ENCODE measurements at places on chromosomes 4 and X. TPM values are rescaled to one million over a fixed set of nuclear protein-coding genes. Genes with fewer than 3 reads are reported as not detected.
A peak's percentile ranks its signal among the peaks of the same experiment; 100 is the strongest.

GRCh38 chr4:20954541-20954940, 254.3 kb downstream of the PACRGL start:
- DNase-seq: no peak

The ADH1B gene
- total RNA-seq: 364 TPM

DNA sequence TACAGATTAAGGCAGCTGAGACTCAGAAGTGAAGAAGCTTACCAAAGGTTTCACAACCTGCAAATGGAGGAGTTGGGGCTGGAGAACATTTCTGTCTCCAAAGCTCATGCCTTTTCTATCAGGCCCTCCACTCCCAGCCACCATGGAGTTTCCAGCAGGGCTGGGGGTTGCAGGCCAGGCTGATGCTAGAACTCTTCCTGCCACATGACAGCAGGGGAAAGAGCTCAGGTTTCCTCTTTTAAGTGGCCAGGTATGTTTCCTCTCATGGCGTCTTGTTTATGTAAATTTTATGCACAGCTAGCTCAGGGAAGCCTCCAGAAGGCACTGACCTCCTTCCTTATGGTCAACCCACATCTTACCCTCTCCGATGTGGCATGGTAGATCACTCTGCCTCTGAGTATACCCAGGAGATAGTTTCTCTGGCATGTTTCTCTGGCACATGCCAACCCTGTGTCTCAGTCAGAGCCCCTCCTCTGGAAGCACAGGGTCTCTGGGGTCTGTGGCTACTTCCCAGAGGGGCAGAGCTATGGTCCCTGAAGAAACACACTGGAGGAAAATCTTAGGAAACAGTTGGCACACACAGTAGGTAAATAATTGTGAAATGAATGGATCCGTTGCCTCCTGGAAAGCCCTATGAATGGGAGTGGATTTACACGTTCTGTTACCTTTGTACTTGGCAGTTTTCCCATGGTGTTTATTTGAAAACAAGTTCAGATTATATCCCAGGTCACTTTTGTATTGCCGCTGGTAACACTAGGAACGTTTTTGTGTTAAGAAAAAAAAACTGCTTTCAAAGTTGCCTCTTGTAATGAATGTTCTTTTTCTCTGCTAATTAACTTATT, 28.9 kb downstream of the PDK3 start:
- DNase-seq: no peak

- DNase-seq: no peak
Measured at GRCh38 chr4:6326312-6327060, 56.8 kb downstream of the WFS1 start.

- no peak for DNase-seq
Measured at GRCh38 chr4:24158031-24158430, 268.2 kb upstream of the PPARGC1A start.

The CXorf49 gene
- total RNA-seq: not detected

DNA sequence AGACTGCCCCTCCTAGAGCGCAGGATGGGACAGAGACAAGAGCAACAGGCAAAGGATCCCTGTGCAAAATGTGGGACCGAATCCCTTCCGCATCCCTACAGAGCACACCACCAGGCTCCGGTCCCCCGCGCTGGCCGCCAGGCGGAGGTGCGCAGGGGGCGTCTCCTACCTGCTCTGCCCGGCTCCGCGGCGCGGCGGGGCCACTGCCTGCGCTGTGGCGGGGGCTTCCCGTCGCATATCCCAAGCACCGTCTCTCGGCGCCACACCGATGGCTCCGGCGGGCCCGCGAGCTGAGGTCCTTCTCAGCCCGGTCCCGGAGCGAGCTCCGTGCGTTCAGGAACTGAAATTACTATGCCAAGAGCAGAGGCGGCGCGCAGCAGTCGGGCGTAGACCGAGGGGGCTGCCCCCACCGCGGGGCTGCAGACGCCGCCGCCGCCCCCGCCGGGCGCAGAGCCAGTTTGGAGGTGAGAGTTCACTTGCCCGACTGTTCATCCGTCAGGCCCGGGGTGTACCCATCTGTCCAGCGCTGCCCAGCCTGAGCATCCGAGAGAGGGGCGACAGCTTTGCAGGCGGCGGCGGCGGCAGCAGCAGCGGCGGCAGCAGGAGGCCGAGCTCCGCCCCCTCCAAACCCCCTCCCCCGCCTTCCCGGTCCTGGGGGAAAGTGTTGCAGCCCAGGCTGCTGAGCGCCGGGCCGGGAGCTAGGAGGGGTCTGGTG, at the start of gene GPRIN3:
GPRIN3 (minus strand) TSS at position 355 of the 715 bp plus-strand sequence. CDS start 57,690 bp downstream, outside the sequence.
- DNase-seq: peak; percentile 42

DNA sequence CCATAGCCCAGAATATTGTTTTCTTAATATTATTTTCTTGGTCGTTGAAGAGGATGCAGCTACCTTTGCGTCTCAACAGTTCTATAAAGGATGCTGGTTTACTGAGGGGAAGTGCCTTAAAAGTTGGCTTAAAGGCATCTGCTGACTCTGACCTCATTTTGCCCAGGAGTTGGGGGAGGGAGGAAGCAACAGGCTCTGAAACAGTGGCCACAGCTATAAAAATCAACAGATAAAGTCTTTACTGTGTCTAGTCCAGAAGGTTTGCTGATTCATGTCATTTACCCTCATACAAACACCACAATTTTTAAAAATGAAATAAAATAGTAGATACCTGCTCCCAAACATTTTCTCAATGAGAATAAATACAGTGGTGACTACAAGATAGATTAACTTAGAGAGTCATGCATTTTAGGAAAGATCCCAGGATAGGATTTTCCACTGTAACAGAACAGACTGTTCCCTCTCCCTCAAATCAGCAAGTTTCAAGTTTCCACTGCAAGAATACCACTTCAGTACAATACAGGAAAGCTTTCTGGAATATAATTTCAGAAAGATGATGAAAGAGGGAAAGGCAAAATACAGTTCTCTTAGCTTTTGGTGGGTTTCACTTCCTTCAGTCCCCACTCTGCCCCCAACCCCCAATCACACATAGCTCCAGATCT, 1.9 kb downstream of the PHKA1 start:
- DNase-seq: peak; percentile 45

The PLXNB3 gene
- total RNA-seq: 1.0 TPM

GRCh38 chrX:45134315-45134731, 66.4 kb downstream of the DIPK2B start:
- DNase-seq: no peak

GRCh38 chr4:140867356-140867755, 111.2 kb upstream of the TBC1D9 start:
- DNase-seq: no peak

DNA sequence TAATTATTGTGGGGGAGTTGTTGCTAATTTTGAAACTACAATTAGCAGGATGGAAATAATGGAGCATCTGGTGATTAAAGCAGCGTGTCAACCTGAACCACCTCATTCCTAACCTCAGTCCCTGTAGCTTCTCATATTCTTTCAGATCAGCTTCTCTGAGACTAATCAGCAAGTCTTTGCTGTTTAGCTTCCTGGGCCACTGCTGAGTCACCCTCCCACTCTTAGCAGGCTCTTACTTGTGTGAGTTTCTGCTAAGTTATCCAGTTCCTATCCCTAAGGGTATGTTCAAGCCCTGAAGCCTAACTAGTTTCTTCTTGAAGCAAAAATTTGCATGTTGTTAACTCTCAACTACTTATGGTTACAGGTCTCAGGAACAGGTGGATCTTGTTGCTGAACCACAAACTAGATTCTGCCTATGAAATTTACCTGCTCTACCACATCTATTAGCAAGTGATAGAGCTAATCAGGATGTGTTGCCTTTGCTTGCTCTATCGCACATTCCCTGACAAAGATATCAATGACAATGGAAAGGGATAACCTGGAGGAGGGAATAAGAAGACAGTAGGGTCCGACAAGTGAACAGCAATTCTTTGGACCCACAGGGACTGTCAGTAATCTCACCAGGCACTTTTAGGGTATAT, 134.2 kb downstream of the EIF4E start:
- DNase-seq: no peak

DNA sequence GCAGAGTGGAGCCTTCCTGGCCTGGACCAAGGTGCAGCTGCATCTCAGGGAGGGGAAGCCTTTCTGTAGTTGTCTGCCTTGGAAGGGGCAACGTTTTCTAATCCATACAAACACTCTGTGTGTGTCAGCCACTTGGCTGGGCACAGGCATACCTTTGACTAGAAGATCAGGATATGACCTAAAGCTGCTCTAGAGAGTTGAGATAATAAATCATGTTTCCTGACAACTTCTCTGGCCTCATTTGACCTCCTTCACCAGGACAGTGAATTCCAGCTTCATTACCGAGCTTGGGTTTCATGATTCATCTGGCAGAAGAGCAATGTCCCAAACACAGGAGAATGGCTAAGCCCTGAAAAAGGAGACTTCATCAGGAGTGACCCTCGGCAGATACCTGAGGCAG, 89.6 kb upstream of the KIT start:
- peak; percentile 43 for DNase-seq

- peak; percentile 69 for DNase-seq
Measured at GRCh38 chr4:39621582-39621981, 17.1 kb downstream of the SMIM14 start.

The SPANXA2 gene
- not detected for total RNA-seq

GRCh38 chr4:15654593-15655222, 449 bp downstream of the FBXL5 start:
- peak; percentile 33 for DNase-seq

GRCh38 chrX:152197465-152197864, 59.1 kb upstream of the MAGEA10 start:
- DNase-seq: no peak

DNA sequence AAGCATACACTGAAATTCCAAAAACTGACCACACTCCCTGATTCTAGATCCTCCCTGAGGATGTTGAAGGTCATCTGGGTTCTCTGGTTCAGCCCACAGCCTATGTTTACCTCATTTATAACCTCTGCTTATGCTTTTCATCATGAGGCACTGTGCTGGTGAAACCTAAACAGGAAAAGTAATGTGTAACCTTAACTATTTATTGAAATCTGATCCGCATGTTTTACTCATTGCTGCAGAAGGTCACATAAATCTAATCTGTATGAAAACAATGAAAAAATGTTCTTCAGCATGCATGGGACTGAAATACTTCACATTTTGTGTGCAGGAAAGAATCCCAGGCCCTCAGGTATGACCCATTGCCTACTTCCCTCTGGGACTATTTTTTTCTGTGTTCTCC, 30.3 kb downstream of the UCHL1 start:
- DNase-seq: peak; percentile 20

- DNase-seq: peak; percentile 17
Measured at GRCh38 chr4:139044291-139044690, 28.7 kb downstream of the NOCT start.

The GABRG1 gene
- not detected for total RNA-seq

The LINC00632 gene
- 2.1 TPM for total RNA-seq

The ANXA3 gene
- total RNA-seq: 7.2 TPM

DNA sequence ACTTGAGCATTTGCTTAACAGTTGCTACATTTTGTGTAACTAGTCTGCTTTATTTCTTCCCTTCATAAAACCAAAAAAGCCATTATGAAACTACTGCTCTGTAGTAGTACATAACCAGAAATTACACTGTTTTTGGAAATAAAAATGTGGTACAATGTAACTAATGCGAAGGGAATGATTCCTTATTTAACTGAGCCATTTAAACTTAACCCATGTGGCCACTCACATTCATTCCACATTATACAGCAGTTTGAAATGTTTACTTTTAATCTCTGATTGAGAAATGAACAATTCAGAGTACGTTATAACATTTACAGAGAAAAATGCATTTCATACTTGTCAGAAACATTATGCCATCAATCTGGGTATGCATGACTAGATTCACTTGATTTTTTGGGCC, 94.2 kb downstream of the NYX start:
- DNase-seq: peak; percentile 25

The THOC2 gene
- 62.9 TPM for total RNA-seq

DNA sequence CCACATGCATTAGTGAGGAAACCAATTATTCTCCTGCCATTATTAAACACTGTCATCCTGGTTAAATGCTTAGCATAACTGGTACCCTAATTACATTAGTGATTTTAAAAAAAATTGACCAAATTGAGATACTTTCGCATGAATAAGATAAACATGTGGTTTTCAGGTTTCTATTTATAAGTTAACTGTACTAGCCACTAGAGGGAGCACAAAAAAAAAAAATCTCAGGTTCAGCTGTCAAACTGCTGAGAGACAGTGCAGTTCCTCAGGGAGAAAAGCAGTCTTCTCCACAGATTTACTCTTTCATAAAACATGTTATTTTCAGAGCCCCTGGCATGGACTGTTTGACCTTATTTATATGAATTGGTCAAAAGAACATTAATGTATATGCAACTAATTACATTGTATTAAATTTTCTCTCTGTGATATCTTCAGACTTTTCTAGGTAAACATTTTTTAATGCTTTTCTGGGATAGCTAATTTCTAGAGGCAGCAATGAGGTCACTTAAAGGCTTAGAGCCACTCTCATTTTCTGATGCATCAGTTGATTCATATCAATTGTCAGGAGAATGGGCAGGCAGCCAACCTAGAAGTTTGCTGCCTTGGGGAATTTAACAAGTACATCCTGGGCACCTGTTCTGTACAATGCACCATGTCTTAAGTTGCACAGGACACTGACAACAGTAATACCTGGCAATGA, 167.5 kb downstream of the CDS1 start:
- DNase-seq: peak; percentile 44

DNA sequence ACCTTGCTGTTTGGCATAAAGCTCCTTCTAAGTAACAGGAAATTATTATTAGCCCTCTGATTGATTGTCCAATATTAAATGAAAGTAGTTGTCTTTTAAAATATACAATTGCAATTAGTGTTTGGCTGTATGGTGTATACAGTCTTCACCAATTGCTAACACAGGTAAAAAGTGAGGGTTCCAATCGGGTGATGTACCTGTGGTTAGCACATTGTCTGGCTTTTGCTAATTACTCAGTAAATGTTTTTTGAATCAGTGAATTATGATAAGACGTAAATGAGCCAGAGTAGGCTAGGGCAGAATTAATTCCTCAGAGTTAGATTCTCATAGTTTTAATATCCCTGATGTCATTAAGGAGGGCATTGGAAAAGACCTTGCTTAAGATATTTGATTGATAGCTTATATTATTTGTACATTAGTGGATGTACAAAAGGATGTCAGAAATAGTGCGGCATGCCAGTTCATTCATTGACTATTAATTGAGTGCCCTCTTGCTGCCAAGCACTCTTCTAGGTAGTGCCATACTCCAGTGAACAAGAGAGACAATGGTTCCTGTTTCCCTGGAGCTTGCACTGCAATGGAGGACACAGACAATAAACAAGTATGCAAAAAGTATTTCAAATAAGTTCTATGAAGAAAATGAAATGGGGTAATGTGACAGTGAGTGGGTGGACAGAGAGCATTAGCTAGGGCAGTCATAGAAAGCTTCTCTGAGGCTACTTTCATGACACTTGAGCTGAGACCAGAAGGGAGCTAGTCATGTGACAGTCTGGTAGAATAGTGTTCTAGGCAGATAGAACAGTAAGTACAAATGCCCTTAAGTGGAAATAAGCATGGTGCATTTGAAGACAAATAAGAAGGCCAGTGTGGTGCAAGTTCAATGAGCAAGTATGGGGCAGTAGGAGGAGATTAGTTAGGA, 205.9 kb upstream of the CASK start:
- no peak for DNase-seq

Measured in fibroblast of lung (primary cell).